ENCODE measurements at places on chromosomes 13 and 19. TPM values are rescaled to one million over a fixed set of nuclear protein-coding genes. Genes with fewer than 3 reads are reported as not detected.

ZNF880 gene
- polyA plus RNA-seq = 27.3 TPM

CGB5 gene
- not detected for polyA plus RNA-seq

NECTIN2 gene
- polyA plus RNA-seq = 0.09 TPM

ERF gene
- polyA plus RNA-seq = 0.24 TPM

MISP3 gene
- polyA plus RNA-seq = 2.1 TPM

- H3K27me3 ChIP-seq = peaks cover 8% of the 10 kb centered on the region
- no peak for DNase-seq
- H3K4me1 ChIP-seq = no peaks in the 10 kb centered on the region
- no peak overlapping the region for H3K4me3 ChIP-seq
- no peaks in the 10 kb centered on the region for H3K36me3 ChIP-seq
Observed at GRCh38 chr13:21905486-21905885, 234.6 kb downstream of the FGF9 start.

- H3K27ac ChIP-seq = no peak overlapping the region
- DNase-seq = no peak
- peaks cover 5% of the 10 kb centered on the region for H3K36me3 ChIP-seq
- H3K4me3 ChIP-seq = no peak overlapping the region
- H3K27me3 ChIP-seq = peaks cover 2% of the 10 kb centered on the region
Observed at GRCh38 chr13:39777021-39777420, 121.6 kb downstream of the COG6 start.

DNA sequence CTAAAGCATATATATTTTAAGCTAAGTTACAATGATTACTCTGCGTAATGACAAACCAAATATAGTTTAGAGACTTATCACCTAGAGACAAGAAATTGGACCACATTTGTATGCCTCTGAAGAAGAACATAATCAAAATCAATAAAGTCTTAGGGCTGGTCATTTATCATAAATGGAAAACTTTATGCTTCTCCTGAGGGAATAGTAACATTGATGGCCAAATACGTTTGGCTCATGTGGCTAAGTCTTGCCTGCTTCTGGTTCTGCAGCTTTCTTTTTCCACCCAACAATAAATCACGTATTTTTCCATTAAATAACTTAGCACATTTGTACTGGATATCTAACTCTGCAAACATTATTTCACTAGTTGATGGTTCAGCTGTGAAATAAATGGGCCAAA is 458.4 kb downstream of the SLITRK1 start:
- H3K4me3 ChIP-seq = no peak overlapping the region
- H3K4me1 ChIP-seq = no peaks in the 10 kb centered on the region
- H3K36me3 ChIP-seq = no peaks in the 10 kb centered on the region
- no peak for DNase-seq
- H3K27ac ChIP-seq = no peak overlapping the region

- no peak overlapping the region for H3K4me3 ChIP-seq
- H3K4me1 ChIP-seq = no peaks in the 10 kb centered on the region
- DNase-seq = no peak
- peaks cover 3% of the 10 kb centered on the region for H3K27me3 ChIP-seq
- H3K27ac ChIP-seq = no peak overlapping the region
Observed at GRCh38 chr19:29315556-29316190, 102.7 kb upstream of the UQCRFS1 start.

DNA sequence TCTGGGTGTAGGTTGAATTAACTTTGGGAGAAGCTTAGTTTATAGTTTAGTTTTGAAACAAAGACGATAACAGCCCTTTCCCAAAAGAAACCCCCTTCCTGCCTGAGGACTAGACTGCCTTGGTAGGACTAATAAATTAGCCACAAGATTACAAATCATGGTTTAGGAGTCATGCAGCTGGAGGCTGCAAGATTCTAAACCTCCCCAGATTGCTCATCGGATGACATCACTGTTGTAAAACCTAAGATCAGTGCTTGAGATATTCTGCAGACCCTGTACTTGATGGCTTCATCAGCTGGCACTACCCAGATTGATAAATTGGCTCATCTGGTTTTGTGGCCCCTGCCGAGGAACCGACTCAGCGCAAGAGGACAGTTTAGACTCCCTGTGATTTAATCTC is 35.9 kb upstream of the MPHOSPH8 start:
- peaks cover 3% of the 10 kb centered on the region for H3K36me3 ChIP-seq
- H3K27ac ChIP-seq = no peak overlapping the region
- H3K4me1 ChIP-seq = no peaks in the 10 kb centered on the region
- no peak for DNase-seq

DNA sequence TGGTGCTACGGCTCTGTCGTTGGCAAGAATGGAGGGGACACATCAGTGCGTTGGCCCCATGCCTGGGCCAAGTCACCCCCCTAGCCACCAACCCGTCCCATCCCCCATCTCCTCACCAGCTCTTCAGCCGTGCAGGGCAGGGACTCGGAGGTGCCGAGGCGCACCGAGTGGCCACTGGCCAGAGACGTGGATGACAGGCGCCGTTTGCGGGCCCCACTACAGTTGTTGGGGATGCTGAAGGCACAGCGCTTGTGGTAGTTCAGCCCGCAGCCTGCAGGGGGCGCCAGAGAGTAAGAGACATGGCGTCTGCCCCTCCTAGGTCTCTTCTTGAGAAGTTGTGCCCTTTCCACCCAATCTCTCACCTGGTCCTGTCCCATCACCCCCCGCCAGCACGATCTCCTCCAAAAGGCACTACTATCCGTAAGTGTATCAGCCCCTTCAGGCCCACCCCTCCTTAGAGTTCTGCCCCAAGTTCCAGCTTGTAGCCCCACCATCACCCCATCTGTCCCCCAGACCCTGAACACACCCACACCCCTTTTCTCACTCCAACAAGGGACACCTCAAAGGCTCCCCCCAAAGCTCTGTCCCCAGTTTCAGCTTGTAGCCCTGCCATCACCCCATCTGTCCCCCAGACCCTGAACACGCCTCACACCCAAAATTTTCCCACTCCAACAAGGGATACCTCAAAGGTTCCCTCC is 12.4 kb downstream of the PRKD2 start:
- DNase-seq = peak; percentile 79
- peaks cover 15% of the 10 kb centered on the region for H3K4me1 ChIP-seq
- H3K27me3 ChIP-seq = peaks cover 3% of the 10 kb centered on the region

DNA sequence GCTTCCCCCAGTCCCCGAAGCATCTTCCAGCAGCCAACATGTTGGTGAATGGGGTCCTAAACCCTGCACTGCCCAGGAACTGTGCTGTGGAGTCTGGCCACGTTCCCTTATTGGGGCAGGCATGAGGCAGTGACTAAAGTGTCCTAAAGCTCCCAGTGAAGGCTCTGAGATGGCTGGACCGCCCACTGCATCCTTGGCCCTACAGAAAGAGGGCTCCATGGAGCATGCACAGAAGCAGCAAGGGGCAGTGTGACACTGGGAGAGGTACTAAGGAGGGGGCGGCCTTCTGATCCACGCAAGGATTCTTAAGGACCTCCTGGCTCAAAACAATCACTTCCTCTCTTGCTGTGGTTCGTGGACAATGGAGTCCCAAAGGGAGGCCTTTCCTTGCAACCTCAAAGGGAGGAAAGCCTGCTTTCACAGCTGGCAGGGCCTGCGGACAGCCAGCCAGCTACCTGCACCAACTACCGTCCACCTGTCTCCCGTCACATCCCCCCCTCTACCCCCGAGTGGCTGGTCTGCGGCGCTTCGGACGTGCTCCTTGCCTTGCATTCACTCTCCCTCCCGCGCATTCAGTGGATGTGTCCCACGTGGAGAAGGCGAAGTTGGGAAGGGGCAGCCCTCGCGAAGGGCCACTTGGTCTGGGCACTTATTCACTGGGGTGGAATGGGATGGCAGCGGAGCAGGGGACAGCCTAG is 63.9 kb upstream of the STARD13 start:
- DNase-seq = no peak
- no peak overlapping the region for H3K27ac ChIP-seq
- no peak overlapping the region for H3K4me3 ChIP-seq
- H3K27me3 ChIP-seq = peaks cover 6% of the 10 kb centered on the region
- H3K4me1 ChIP-seq = no peaks in the 10 kb centered on the region
